OCI-LY7 (cell line): ENCODE measurements at places on chromosomes 3 and 15.

- peak; percentile 91 for DNase-seq
Measured at GRCh38 chr3:186772701-186773417, 10.5 kb upstream of the EIF4A2 start.

- no peak for DNase-seq
Measured at GRCh38 chr3:165638034-165638433, 199.2 kb downstream of the BCHE start.

DNA sequence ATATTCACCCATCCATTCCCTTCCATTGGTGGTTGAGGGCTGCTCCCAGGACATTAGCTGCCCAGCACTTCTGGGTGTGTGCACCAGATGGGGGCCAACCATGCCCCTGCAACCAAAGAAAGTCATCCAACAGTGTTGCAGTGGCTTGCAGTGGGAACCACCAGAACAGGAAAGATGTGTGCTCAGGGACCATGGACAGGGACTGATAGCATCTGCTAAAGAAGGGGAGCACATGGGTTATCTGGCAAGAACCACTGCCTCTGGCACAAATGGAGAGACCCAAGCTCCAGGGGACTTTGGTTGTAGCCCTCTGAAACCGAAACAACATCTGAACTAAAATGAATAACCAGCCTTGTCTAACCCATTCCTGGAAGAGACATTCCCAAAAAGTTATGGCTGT is 8.1 kb downstream of the DCLK3 start:
- no peak for DNase-seq

DNA sequence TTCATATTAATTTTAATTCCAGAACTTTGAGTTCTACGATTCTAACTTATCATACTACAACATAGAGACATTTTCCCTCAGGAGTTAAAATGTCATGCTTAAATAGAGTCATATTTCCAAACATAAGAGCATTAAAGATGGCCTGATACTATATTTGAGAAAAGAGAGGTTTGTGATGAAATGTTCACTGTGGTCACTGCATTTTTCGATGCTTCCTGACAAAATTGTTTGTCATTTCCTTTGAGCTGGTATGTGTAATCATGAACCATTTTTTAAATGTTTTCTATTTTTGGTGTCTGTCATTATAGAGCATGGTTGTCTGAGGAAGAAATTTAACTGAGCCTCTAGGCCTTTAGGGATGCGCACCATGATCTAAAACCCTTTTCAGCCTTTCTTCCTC is 721.4 kb upstream of the NR2F2 start:
- no peak for DNase-seq

GRCh38 chr3:61537366-61537765 is 24.0 kb upstream of the PTPRG start:
- no peak for DNase-seq

DNA sequence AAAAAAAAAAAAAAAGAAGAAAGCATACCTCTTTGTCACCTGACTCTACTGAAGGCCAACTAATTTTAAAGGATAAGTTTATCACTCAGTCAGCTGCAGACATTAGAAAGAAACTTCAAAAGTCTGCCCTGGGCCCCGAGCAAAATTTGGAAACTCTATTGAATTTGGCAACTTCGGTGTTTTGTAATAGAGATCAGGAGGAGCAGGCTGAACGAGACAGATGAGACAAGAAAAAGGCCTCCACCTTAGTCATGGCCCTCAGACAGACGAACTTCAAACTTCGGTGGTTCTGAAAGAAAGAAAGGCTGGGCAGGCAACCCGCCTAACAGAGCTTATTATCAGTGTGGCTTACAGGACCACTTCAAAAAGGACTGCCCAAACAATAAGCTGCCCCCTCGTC is 18.5 kb downstream of the GLDN start:
- DNase-seq: no peak

DNA sequence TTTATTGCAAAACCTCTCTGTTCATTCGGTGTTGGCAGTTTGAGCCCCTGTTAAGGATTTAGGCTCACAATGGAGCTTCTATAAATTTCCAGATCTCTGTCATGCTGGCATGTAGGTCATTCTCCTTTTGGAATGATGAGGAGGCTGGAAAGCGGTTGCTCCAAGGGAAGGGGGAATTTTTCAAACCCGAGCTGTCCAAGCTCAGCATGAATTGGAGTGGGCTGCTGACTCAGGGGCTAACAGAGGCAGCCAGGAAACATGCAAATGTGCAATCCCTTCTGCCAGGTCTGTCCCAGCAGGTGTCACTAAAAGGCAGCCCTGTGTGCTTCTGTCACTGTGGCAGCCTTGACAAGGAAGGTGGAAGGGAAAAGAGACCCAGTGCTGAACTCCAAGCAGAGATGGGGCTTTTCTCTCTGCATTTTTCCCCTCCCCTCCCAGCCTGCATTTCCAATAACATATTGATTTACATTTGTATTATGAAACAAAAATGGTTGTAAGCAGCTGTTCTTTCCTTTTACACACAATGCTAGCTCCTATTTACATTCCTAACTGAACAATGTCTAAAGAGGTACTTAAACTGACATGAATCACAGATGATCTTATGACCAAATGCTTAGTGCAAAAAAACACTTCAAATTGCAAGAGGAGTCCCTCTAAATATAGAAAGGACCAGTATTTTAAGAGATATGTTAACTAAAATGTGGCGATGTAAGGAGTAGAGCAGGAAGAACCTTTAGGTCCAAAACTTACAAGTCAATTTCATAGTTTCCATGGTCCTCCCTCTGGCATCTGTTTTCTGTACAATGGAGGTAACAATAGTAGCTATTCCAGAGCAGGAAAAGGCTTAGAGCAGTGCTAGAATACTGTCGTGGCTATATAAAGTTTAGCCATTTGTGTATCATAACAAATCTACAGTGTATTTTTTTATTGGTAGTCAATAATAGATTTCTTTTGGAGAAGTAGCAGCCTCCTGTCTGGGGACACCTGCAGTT is 84.5 kb upstream of the ATP10A start:
- DNase-seq: peak; percentile 64

- peak; percentile 18 for DNase-seq
Measured at GRCh38 chr3:194871143-194871863, 185.6 kb downstream of the FAM43A start.

DNA sequence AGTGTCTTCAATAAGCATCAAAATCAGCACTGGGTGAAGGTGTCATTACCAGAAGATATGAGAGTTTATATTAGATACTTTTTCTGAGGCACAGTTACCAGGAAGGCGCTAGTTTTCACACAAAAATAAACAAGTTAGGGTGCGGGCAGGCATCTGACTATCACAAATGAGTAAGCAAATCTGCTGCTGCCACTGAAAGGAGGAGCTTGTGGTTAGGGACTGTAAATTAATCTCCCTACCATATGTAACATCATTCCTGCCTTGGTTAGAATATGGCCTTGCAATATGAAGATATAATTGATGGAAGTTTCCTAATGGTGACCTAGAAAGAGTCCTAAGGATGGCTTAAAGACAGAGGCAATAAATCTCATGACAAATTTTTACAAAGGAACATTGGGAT is 19.5 kb upstream of the EID1 start:
- DNase-seq: no peak
